ENCODE measurements at places on chromosomes 16 and 17. TPM values are rescaled to one million over a fixed set of nuclear protein-coding genes. Genes with fewer than 3 reads are reported as not detected.

DNA sequence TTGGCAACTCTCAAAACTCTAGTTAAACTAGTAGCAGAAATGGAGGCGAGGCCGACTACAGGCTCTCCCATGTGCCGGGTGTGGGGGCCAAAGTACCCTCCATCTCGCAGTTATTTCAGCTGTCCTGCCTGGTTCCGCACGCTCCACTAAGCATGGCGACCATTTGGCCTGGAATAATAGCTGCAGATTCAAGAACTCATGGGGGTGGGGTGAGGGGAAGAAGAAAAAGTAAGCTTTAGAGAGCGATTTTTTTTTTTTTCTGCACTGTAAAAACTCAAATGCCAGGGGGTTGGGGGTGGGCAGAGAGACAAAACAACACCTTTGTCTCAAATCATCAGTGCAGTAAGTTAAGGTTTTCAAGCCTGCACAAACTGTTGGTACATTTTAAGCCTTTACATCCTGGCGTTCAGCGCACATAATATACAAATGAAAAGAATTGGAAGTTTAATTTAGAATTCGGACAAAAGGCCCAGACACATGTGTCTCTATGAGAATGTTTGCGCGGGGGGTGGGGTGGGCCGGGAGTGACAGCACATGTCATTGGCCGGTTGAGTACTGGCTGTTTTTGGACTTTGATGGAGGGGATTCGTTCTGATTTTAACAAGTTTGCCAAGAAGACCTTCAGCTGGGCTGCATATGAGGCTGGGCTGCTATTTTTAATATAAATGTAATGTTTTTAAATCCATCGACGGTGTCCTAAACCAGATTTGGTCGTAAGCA is 694.7 kb upstream of the SALL1 start:
- peak overlapping the region; percentile 59 for H3K27ac ChIP-seq
- no peaks in the 10 kb centered on the region for H3K27me3 ChIP-seq
- peak; percentile 94 for DNase-seq

- no peak for DNase-seq
- no peaks in the 10 kb centered on the region for H3K4me1 ChIP-seq
- H3K36me3 ChIP-seq = no peaks in the 10 kb centered on the region
- no peak overlapping the region for H3K4me3 ChIP-seq
Observed at GRCh38 chr17:73013816-73014663, 78.4 kb downstream of the SLC39A11 start.

- DNase-seq = no peak
- no peaks in the 10 kb centered on the region for H3K4me1 ChIP-seq
- no peak overlapping the region for H3K4me3 ChIP-seq
- H3K27ac ChIP-seq = no peak overlapping the region
- H3K27me3 ChIP-seq = no peaks in the 10 kb centered on the region
Observed at GRCh38 chr17:34519282-34519681, 60.1 kb upstream of the TMEM132E start.

DNA sequence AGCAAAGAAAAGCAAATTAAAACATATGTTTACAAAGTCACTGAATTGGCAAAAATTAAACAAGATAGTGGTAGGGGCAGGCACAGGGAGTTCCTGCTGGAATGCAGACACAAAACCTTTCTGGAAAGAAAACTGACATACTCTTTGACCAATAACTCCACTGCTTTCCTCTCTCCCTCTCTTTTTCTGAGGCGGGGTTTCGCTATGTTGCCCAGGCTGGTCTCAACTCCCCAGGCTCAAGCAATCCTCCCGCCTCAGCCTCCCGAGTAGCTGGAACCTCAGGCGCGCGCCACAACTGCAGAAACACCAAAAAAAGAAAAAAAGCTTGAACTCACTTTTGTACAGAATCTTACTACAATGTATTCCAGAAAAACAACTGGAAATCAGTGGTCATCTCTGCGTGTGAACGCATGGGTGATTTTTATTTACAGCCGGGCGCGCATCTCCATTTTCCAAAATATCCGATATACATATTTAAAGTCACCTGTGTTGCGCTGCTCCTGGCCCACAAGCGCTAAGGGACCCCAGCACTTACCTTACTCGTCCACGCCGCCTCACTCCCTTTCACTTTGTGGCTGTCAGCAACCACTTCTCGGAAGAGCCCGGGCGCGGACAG is 480 bp downstream of the TXNL4B start:
- no peaks in the 10 kb centered on the region for H3K27me3 ChIP-seq
- H3K4me1 ChIP-seq = peaks cover 18% of the 10 kb centered on the region
- H3K36me3 ChIP-seq = peaks cover 29% of the 10 kb centered on the region

DNA sequence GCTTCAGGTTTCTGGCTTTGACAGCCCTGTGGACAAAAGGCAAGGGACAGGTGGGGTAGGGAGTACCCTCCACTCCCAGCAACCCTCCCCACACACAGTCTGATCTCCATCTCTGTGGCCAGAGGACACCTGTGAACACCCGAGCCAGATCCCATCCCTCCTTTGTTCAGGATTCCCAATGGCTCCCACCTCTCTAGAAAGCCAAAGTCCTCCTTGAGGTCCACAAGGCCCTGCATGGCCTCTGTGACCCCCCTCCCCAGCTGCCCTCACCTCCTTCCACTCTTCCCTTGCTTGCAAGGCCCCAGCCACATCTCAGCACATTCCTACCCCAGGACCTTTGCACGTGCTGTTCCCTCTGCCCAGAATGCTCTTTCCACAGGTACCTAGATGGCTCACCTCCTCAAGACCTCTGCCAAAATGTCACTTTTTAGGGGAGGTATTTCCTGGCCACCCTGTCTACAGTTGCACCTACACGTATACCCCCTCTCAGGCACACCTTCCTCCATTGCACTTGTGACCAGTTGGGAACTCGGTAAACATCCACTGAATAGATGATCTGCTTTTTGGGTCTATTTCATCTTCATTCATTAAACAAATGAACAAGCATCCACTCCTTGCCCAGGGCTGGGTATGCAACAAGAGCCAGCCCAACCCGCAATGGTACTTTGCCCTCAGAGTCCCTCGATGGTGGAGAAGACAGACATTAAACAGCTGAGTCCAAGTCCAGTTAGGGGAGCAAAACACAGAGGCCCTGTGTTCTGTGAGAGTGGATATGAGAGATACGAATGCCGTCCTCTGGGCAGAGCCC is 107.0 kb downstream of the CRLF3 start:
- H3K27ac ChIP-seq = no peak overlapping the region
- no peaks in the 10 kb centered on the region for H3K4me1 ChIP-seq
- DNase-seq = no peak
- no peaks in the 10 kb centered on the region for H3K27me3 ChIP-seq
- H3K4me3 ChIP-seq = no peak overlapping the region

- H3K36me3 ChIP-seq = no peaks in the 10 kb centered on the region
- no peak overlapping the region for H3K27ac ChIP-seq
- peaks cover 10% of the 10 kb centered on the region for H3K4me1 ChIP-seq
Observed at GRCh38 chr17:72193391-72194106, 72.7 kb downstream of the SOX9 start.

GRCh38 chr17:80789356-80789902 is 202.2 kb upstream of the CHMP6 start:
- no peak overlapping the region for H3K4me3 ChIP-seq
- H3K27me3 ChIP-seq = no peaks in the 10 kb centered on the region
- H3K4me1 ChIP-seq = peaks cover 40% of the 10 kb centered on the region
- peak overlapping the region; percentile 19 for H3K27ac ChIP-seq
- DNase-seq = no peak

GRCh38 chr17:69749911-69750310 is 325.1 kb upstream of the KCNJ16 start:
- H3K36me3 ChIP-seq = no peaks in the 10 kb centered on the region
- H3K4me3 ChIP-seq = no peak overlapping the region

DNA sequence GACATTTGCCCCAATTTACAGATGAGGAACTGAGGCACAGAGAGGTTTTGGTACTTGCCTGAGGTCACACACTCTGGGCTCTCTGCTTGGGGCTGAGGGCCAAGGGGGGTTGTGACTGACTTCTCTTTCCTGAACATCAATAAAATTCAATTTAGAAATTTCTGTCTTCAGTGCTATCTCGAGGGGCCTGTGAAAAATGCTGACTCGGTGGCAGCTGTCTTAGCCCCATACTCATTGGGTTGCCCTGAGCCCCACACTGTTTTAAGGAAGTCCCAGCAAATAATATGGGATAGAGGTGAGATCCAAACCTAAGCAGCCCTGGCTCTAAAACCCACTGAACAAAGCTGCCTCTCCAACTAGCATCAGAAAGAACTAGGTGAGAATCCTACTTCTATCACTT is 7.0 kb upstream of the BRCA1 start:
- no peak for DNase-seq
- H3K4me1 ChIP-seq = no peaks in the 10 kb centered on the region

DNA sequence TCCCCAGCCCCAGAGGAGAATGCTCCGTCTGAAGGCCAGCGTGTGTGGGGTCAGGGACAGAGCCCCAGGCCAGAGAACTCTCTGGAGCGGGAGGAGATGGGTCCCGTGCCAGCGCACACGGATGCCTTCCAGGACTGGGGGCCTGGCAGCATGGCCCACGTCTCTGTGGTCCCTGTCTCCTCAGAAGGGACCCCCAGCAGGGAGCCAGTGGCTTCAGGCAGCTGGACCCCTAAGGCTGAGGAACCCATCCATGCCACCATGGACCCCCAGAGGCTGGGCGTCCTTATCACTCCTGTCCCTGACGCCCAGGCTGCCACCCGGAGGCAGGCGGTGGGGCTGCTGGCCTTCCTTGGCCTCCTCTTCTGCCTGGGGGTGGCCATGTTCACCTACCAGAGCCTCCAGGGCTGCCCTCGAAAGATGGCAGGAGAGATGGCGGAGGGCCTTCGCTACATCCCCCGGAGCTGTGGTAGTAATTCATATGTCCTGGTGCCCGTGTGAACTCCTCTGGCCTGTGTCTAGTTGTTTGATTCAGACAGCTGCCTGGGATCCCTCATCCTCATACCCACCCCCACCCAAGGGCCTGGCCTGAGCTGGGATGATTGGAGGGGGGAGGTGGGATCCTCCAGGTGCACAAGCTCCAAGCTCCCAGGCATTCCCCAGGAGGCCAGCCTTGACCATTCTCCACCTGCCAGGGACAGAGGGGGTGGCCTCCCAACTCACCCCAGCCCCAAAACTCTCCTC is 10.4 kb downstream of the CX3CL1 start:
- DNase-seq = no peak
- no peak overlapping the region for H3K4me3 ChIP-seq
- no peaks in the 10 kb centered on the region for H3K27me3 ChIP-seq
- H3K4me1 ChIP-seq = peaks cover 26% of the 10 kb centered on the region
- H3K27ac ChIP-seq = no peak overlapping the region

DNA sequence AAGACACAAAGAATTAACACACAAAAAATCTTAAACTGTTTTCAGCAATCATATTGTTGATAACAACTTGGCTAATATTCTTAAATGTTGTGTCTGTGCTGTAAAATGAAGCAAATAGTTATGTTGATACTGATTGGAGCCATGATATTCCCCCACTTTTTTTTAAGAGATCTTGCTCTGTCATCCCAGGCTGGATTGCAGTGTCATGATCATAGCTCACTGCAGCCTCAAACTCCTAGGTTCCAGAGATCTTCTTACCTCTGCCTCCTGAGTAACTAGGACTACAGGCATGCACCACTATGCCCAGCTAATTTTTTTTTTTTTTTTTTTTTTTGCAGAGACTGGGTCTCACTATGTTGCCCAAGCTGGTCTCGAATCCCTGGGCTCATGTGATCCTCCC is 26.0 kb downstream of the BBS2 start:
- H3K27ac ChIP-seq = no peak overlapping the region
- H3K4me1 ChIP-seq = no peaks in the 10 kb centered on the region

GRCh38 chr17:41026715-41027471 is at the start of gene KRTAP1-5:
KRTAP1-5 (minus strand) TSS chr17:41027208; CDS start chr17:41027155, 53 bp downstream.
- H3K27ac ChIP-seq = no peak within 1 kb of the TSS
- H3K4me1 ChIP-seq = no peaks in the 10 kb centered on the region
- DNase-seq = no peak
- H3K27me3 ChIP-seq = no peaks in the 10 kb centered on the region
- H3K4me3 ChIP-seq = no peak within 1 kb of the TSS

- no peaks in the 10 kb centered on the region for H3K4me1 ChIP-seq
- H3K36me3 ChIP-seq = no peaks in the 10 kb centered on the region
- H3K4me3 ChIP-seq = no peak overlapping the region
- no peak for DNase-seq
- H3K27me3 ChIP-seq = peaks cover 13% of the 10 kb centered on the region
Observed at GRCh38 chr17:47738178-47738577, 5.1 kb downstream of the TBX21 start.

DNA sequence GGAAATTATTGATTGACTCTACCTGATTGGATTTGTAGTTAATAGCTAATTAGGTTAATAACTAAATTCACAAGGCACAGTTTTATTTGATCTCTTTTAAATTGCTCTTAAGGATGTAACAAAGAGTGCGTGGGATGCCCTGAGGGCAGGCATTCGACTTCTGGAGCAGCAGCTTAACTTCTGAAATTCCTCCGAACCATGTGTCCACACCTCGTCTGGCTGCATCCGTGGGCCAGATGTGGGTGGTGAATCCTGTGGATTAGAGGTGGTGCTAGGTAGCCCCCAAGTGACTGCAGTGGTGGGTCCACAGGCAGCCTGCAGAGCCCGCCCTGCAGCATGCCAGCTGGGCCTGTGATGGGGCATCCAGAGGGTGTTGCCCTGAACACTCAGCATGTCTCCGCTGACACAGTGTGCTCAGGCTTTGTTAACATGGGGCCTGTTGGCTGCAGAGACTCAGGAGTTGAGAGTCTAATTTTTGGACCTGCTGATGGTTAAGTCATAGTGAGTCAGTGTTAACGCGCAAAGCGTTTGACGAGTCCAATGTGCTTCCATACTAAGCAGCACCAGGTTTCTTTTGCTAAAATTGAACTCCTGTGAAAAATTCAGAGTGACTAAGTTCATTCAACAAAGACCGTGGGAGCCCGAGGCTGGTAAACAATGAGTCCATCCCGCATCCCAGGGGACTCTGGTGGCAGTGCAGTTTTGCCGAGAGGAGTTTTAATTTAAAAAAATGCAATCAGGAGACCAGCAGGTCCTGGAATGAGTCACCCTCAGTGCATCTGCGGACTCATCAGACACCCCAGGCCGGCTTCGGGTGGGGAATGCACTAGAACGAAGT is 3.8 kb upstream of the NPB start:
- H3K36me3 ChIP-seq = peaks cover 31% of the 10 kb centered on the region
- H3K27ac ChIP-seq = no peak overlapping the region
- no peak overlapping the region for H3K4me3 ChIP-seq
- peaks cover 14% of the 10 kb centered on the region for H3K4me1 ChIP-seq

GRCh38 chr17:34252444-34253138 is 2.5 kb upstream of the CCL2 start:
- no peaks in the 10 kb centered on the region for H3K27me3 ChIP-seq
- no peak overlapping the region for H3K4me3 ChIP-seq
- H3K4me1 ChIP-seq = peaks cover 60% of the 10 kb centered on the region
- no peaks in the 10 kb centered on the region for H3K36me3 ChIP-seq

GRCh38 chr16:74465281-74465680 is 44.0 kb upstream of the CLEC18B start:
- no peak overlapping the region for H3K4me3 ChIP-seq
- H3K27ac ChIP-seq = no peak overlapping the region
- H3K4me1 ChIP-seq = no peaks in the 10 kb centered on the region

- H3K27ac ChIP-seq = no peak overlapping the region
- no peaks in the 10 kb centered on the region for H3K36me3 ChIP-seq
- H3K27me3 ChIP-seq = no peaks in the 10 kb centered on the region
- H3K4me1 ChIP-seq = peaks cover 17% of the 10 kb centered on the region
Observed at GRCh38 chr16:84643674-84644073, 4.6 kb upstream of the KLHL36 start.

HOXB1 gene
- total RNA-seq = not detected

TEKT1 gene
- total RNA-seq = not detected

NRN1L gene
- not detected for total RNA-seq

SEZ6L2 gene
- total RNA-seq = 0.33 TPM

CACNG5 gene
- total RNA-seq = not detected

Data from thyroid gland (tissue), 4 donors.